Renal cortex interstitium (tissue), 15 donors: ENCODE measurements at places on chromosomes 4 and X. TPM values are rescaled to one million over a fixed set of nuclear protein-coding genes. Genes with fewer than 3 reads are reported as not detected.

Gene ERCC6L
- polyA plus RNA-seq: 3.5 TPM

Gene DRD5
- 0.81 TPM for polyA plus RNA-seq

Gene NEIL3
- 5.0 TPM for polyA plus RNA-seq

Gene TEX13B
- polyA plus RNA-seq: not detected

Gene DIAPH2
- polyA plus RNA-seq: 8.9 TPM
